Karpas-422 (cell line): ENCODE measurements at places on chromosomes 4 and X. TPM values are rescaled to one million over a fixed set of nuclear protein-coding genes. Genes with fewer than 3 reads are reported as not detected.

Gene NAP1L5
- 17.9 and 23.2 TPM in 2 replicates for total RNA-seq

Gene TMEM271
- total RNA-seq: not detected in 2 replicates

Gene TMPRSS11A
- not detected in 2 replicates for total RNA-seq

DNA sequence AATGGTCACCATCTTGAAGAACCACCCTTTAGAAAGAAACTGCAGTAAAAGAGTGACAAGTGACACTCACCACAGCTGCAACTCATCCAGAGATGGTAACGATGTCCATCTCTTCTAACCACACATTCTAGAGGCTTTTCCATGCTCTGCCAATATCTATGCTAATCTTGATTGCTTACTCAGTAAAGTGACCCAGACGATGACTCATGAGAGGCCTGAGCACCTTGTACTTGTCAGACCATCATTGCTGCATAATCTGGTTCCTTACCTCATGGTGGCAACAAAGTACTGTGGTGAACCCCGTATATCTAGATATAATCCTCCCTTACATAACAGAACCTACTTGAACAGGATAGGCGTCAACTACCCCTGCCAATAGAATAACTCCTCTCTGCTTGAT, 75.6 kb downstream of the CCNG2 start:
- DNase-seq: no peak

- no peak for DNase-seq
Observed at GRCh38 chr4:44638091-44638490, 13.3 kb downstream of the YIPF7 start.

DNA sequence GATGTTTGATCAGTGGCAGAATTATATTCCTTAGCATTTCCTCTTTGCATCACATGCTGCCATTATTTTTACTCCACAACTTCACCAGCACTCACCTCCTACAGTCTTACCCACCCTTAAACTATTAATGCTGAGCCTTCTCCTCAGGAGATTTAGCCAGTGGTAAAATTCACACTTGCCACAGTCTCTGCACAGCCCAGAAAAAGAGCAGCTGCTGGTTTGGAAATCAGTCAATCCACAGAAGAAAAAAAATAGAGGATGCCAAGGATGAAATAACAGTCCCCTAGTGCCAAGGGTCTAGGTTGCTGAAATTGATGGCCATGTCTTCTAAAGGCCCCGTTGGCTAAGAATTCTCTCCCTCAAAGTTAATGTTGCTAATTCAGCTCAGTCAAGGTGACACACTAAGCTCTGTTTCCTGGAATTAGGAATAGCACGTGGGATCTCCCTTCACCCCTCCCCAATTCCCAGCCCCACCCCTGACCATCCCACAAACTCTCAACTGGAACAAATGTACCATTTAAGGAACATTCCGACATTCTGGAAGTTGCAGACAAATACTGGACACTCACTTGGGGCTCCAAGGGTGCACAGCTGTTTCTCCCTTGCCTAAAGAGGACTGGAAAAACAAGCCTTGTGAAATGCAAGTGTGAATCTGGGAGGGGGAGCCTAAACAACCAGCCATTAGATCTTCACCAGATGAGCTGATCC, 5.7 kb downstream of the ATP1B4 start:
- peak; percentile 10 for DNase-seq

- no peak for DNase-seq
Observed at GRCh38 chr4:101651778-101652177, 138.8 kb upstream of the BANK1 start.

GRCh38 chr4:40628888-40629287, 776 bp downstream of the RBM47 start:
- no peak for DNase-seq

GRCh38 chrX:37906357-37906756, 59.0 kb upstream of the DYNLT3 start:
- DNase-seq: no peak

DNA sequence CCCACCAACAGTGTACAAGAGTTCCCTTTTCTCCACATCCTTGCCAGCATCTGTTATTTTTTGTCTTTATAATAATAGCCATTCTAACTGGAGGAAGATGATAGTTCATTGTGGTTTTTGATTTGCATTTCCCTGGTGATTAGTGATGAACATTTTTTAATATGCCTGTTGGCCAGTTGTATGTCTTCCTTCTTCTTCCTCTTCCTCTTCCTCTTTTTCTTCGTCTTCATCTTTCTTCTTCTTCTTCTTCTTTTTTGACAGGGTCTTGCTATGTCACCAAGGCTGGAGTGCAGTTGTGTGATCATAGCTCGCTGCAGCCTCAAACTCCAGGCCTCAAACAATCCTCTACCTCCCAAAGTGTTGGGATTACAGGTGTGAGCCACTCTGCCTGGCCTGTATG, 87.4 kb downstream of the CCDC160 start:
- DNase-seq: peak; percentile 72

DNA sequence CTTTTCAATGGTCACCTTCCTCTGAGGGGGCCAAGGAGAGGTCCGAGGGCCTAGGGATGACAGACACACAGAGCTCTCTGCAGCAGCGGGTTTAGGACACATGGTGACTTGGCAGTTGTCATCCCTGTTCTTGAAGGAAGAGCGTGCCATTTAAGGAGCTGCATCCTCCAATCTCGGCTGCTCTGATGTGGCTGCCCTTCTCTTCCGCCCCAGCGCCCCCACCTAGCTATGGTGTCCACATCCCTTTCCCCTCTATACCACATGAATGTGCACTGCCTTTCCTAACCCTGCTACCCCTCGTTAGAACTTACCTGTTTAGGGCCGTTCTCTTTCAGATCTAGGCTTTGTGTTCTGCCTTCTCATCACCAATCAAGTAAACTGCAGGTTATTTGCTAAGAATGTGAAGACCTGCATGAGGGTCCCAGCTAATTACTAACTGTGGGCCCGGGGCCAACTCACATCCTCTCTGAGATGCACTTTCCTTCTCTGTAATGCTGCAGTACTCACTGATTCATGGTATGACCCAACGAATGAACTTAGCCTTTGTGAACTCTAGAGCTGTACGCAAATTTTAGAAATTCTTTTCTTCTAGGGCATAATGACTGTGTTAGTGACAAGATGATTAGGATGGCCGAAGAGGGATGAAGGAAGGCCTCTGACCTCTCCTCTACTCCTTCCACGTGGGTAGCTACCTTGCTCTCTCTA, 38.2 kb downstream of the CHST7 start:
- DNase-seq: no peak

DNA sequence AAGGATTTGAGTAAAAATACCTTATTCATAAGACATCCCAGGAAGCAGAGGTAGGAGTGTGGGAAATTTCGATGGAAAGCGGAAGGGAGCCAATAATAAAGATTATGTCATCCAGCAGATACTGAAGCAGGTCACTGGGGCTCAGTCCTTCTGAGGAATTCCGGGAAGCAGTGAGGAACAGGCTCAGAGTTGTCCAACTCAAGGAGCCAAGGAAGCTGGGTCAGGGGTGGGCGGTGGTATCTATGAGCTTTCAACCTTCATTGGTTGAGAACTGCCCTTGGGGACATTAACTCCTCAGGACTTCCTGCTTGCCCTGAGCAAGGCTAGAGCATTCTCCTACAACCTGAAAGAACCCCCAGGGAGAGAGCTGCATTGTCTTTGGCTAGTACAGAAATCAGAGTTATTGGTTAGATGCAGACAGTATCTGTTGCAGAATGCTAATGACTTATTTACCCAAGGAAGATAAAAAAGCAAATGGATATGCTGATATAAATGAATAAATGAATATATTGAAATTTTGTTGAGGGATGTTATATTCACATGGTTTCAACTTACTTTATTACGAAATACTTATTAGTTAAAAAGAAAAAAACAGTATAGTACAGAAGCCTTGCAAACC, 68.2 kb downstream of the DMP1 start:
- DNase-seq: no peak

- no peak for DNase-seq
Observed at GRCh38 chrX:14386981-14387380, 142.4 kb upstream of the GLRA2 start.

GRCh38 chr4:120155287-120155686, 88.6 kb upstream of the MAD2L1 start:
- DNase-seq: no peak
